NCI-H524 (cell line): ENCODE measurements at places on chromosomes 4 and X.

- no peak for DNase-seq
These were observed 56.0 kb downstream of the PDLIM5 start for GRCh38 chr4:94507708-94508107.

DNA sequence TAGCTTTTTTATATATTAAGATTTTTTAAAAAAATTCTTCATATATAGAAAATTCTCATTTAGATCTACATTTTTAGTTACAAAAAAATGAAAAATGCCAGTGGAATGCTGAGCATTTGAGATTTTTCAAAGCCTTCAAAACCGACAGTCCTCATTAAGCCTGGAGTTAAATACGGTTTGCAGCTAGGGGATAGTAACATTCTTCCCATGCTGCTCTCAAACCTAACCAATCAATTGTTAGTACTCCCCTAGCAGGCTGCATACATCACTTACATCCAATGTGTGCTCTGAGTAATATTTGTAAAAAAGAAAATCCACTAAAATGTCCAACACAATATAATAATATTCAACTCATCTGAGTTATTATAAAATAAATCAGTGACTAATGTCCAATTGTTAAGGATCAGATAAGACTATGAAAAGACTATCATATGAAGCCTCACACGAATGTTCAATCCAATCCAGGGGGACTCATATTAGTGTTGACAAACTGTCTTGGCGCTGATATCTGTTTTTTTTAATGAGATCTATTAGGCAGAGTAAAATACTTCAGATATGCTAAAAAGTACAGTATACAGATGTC, 227.6 kb upstream of the MAB21L2 start:
- no peak for DNase-seq

- no peak for DNase-seq
These were observed 5.7 kb upstream of the CASP6 start for GRCh38 chr4:109708990-109709389.

GRCh38 chr4:84977396-84977795, 10.9 kb upstream of the WDFY3 start:
- no peak for DNase-seq

DNA sequence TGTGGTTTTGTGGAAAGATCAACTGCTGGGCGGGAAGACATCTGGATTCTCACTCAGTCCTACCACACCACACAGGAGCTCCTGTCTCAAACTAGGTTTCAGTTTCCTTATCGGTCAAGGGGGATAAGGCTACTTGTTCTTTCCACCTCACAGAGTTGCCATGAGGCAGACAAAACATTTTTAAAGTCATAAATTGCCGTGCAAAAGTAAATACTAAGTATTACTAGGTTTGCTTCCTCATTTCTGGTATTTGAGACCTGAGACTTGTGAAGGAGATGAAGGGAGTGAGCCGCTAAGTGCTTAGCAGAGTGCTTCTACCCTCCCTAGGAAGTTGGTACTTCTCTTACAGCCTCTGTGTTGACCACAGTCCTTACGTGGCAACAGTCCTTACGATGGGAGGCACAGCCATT, 1.5 kb downstream of the LAP3 start:
- DNase-seq: no peak

DNA sequence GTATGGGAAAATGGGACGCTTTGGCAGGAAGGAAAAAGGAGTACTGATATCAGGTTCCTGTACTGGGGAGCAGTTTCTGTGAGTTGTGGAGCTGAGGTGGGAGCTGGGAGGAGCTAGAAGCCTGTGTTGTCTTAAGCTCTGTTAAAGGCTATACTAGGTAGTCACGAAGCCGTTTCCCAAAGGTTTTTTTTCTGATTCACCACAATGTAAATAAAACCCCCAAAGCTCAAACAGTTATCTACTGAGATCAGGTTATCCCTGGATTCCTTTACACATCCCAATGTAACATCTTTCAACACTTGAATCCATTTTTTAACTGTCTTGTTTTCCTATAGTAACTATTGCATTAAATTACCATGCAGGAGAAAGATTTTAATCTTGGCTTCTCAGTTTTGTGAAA, 297.4 kb upstream of the SFRP2 start:
- no peak for DNase-seq

DNA sequence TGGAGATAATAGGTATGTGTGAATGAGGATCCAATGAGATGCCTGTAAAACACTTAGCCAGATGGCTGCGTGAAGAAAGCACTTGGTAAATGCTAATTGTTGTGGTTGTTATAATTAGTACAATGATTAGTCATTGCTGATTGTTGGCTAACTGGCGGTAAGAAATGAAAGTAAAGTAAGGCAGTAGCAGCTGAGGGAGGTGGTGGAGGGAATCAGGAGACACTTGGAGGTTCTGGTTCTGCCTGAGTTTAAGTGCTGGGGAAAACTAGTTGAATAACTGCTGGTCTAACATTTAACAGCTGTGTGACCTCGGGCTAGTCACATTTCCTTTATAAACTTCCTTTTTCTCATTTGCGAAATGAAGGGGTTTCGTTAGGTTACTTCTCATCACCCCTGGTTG, 30.9 kb downstream of the CD38 start:
- no peak for DNase-seq

DNA sequence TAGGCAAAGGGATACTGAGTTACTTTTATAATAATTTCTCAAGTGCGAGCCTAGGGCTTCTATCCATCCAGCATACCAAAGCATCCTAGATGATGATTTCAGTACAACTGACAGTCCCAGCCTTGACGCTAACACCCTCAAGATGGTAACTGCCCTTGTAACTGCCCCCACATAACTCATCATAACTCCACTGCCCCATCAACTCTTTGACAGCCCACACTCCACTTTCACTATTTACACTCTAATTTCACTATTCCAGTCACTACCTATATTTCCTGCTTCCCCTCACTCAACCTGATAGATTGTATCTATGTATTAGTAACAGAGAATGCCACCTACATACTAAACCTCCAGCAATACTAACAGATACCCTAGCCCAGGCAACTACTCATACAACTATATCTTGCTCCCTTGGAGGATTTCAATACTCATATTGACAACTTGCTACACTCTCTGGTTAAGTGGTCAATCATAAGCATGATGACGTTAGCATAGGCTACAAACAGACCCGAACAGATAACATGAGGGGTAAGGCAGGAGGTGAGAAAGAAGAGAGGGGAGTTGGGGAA, 65.0 kb downstream of the HUWE1 start:
- DNase-seq: no peak

- DNase-seq: no peak
These were observed 23.1 kb downstream of the ADH4 start for GRCh38 chr4:99121008-99121407.

DNA sequence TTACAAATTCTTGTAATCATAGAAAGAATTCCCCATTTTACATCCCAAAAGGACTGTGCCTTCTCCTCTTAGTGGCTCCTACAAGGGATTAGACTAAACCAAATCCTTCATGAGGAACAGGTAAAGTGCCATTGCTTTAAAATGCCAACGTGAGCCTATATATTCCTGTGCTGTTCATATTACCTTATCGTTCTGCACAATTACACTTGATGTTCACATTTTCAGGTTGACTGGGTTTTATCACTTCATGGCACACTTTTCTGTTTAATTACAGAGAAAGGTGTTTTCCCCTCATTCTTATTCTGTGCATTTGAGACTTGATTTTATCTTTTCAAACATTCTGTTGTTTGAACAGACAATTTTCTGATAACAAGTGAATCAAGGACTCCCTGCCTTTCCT, 645.6 kb upstream of the FTHL17 start:
- DNase-seq: no peak

GRCh38 chr4:98630737-98631454, 27.5 kb downstream of the TSPAN5 start:
- DNase-seq: no peak

- DNase-seq: peak; percentile 31
These were observed 188.2 kb downstream of the GC start for GRCh38 chr4:71595576-71596108.

DNA sequence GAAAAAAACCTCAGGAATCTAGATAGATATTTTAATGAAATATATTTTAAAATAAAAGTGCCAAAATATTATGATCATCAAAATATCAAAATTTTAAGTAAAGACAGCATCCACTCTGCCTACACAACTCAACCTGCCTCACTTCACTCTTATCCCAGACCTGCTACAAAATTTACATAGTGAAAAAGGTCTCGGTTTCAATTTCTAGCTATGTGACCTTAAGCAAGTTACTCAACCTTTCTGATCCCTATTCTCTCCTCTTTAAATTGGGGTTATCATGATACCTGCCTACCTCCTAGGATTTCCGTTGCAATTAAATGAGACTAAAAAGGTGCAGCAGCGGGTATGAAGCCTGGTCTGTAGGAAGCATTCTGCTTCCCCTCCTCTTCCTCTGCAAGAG, 72.9 kb downstream of the FAM114A1 start:
- no peak for DNase-seq

- DNase-seq: no peak
These were observed 108.6 kb upstream of the CPEB2 start for GRCh38 chr4:14893713-14894112.

GRCh38 chr4:136768925-136769275, 763.4 kb downstream of the PCDH18 start:
- DNase-seq: no peak

DNA sequence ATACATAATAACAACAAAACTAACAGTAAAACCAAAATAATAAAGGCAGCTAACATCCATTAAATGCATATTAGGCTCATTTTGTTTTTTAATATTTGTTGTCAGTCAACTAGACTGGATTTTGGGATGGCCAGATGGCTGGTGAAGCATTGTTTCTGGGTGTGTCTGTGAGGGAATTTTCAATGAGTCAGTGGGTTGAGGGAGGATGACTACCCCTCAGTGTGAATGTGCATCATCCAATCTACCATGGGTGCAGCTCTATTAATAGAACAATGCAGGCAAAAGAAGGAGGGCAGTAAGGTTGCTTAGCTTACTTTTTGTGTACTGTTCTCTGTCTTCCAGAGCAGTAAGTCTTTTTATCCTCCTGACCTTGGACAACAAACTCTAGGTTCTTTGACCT, 484.2 kb upstream of the HS3ST1 start:
- no peak for DNase-seq

DNA sequence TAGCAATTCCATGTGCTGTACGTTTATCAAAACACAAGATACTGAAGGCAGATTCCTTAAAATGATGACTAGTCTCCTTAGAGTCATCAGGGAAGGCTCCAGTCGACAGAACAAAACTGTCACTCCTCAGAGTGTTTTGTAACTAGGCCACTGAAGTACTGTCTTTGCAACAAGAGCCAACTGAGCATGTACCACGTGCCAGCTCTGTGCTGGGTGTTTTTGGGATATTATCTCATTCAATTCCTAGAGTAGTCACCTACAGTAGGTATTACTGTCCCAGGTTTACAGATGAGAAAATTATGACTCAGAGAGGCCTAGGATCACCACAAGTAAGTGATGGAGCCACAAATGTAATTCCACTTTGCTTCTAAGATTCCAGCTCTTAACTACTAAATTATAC, 18.3 kb upstream of the NUP54 start:
- DNase-seq: no peak

GRCh38 chr4:173181848-173182247, 13.2 kb downstream of the GALNT7 start:
- no peak for DNase-seq

DNA sequence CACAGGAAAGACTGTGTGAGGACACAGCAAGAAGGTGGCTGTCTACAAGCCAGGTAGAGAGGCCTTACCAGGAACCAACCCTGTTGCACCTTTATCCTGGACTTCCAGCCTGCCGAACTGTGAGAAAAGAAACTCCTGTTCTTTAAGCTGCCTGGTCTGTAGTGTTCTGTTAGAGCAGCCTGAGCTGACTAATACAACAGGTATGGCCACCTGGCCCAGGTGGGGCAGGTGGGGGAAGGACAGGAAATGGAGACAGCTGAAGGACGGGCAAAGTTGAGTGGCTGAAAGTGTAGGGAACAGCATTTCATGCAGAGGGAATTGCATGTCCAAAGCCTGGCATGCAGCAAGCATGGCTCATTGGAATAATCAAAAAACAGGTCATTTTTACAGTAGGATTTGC, 35.1 kb downstream of the CYTL1 start:
- no peak for DNase-seq

DNA sequence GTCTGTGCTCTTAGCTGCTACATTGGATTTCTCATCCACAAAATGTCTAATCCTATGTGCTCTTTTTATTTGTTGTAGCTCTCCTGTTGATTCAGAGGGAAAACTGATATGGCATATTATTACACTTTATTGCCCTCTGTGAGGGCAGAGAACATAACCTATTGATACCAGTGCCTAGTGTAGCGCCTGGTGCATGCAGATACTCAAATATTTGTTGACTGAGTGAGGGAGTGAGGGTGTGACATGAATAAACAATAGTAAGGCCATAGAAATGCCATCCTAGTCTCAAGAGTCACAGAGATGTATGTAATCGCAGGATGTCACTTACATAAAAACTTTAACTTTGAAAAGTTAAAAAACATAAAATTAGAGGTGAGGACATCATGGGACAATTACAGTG, 159.1 kb downstream of the SHROOM3 start:
- DNase-seq: no peak

DNA sequence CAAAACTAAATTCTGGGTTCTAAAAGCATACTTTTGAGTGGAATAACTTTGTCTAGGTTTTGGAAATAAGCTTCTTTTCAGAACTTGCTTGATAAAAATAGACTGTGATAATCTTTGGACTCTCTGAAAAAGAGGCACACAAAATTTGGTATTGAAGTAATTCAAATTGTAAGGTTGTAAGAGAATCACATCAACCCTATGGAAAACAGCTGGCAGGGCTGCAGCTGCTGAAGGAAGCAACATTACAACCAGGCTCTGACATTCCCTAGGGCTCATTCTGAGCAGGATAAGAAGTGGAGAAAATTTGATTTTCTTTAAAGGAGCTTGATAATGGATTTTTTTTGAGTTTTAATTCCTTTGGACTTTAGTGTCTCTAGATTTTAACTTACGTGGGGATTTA, 147.6 kb downstream of the FSTL5 start:
- no peak for DNase-seq

DNA sequence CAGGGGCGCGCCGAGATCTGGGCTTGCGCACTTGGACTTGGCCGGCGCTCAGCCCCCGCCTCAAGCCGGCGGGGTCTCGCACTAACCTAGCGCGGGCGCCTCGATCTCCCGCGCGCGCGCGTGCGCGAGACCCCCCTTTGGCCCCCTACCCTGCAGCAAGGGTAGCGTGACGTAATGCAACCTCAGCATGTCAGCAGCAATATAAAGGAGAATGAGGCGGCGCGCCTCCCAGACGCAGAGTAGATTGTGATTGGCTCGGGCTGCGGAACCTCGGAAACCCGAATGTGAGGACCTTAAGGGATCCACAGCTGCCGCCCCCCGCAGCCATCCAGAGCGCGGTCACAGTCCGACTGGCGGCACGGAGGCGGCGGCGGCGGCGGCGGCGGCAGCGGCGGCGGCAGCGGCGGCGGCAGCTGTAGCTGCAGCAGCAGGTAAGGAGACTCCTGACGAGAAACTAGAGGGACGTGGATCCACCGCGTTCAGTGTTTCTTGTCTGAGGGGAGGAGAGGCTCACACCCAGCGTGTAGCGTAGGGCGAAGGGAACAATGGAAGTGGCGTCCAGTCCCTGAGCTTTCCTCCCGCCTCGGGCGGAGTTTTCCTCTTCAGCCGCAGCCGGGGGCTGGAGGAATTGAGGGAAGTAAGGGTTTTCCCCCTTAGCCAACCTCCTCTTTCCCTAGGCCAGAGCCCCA, at the start of the genes SATL1 and ZNF711:
SATL1 (minus strand) TSS at position 19 of the 689 bp plus-strand sequence. CDS start 134,811 bp downstream, outside the sequence.
ZNF711 (plus strand) TSS at position 231 of the 689 bp plus-strand sequence. CDS start 3,582 bp downstream, outside the sequence.
- peak; percentile 94 for DNase-seq
